HAP-1 (cell line): ENCODE measurements at places on chromosomes 12 and 14.

GRCh38 chr12:57803319-57803893 is 15.1 kb downstream of the AVIL start:
- DNase-seq, result peak; percentile 66

- DNase-seq, result peak; percentile 32
Observed at GRCh38 chr12:120118321-120119061, 1.9 kb upstream of the RAB35 start.

DNA sequence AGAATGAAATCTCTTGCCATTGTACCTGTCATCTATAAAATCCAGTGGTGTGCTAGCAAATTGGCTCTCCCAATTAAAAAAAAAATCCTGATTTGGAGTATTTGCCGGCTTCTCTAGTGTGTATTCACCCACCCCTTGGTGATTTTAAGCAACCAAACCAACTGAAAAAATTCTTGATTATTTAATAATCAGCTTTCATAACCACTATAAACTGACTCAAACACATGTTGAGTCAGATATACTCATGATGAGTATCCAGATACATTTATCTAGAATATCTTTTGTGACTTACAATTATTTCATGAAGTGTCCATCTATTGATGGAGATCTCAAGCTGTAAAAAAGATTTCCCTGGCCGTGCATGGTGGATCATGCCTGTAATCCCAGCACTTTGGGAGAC is 205.4 kb downstream of the RASSF9 start:
- DNase-seq, result no peak

DNA sequence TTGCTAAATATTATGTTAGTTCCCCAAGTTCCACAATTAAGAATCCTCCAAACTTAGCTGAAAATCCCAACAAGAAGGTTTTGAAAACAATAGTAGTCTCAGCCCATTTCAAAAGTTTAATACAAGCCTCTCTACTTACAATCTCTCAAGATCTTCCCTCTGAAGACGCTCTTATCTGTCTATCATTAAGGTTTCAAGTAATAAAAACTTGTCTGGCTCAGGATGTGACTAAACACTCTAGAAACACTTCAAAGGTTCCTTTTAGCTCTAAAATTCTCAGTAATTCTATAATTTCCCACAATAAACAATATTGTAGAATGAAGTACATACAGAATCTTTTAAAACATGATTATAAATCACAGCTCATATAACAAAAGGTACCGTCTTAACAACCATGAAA is 16.3 kb downstream of the YAF2 start:
- DNase-seq, result no peak

GRCh38 chr14:73189651-73190050 is 47.7 kb upstream of the PAPLN start:
- DNase-seq, result no peak

DNA sequence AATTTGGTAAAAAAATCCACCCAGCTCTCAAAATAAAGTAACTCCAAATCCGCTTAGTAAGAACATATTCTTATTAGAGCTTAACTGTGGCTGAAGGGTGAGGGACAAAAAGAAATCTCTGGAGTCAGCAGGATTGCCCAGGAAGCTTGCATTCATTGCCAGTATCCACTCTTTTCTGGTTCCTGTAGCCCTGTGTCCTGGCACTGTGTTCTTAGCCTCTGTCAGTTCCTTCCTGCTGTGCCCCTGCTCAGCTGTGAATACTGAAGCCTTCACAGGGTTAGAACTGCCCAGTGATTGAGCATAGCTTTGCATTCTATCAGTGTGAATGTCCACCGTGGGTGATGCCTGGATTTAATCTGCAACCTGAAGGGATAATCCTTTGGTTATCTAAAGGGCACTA is 266.9 kb upstream of the PELI2 start:
- no peak for DNase-seq

GRCh38 chr12:94190623-94191022 is 42.2 kb downstream of the PLXNC1 start:
- DNase-seq, result no peak

DNA sequence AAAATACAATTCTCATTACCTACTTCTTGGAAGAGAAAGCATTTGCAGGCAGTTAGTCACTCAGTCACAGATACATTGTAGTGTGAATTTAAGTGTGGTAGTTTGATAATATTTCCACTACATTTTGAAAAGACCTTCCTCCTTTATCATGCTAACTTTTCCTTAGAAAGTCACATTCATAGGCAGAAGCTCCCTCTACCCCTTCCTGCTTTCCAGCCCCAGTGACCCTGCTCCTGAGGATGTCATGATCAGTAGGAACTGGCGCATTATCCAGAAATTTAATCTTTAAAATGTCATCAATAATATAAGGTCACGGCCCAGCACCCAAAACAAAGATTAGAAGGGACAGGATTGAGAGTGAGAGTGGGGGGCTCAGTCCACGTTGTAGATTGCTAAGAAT is 707.4 kb upstream of the STXBP6 start:
- no peak for DNase-seq

GRCh38 chr12:132345126-132345525 is 15.7 kb upstream of the GALNT9 start:
- DNase-seq, result no peak

- no peak for DNase-seq
Observed at GRCh38 chr12:113658006-113658655, 186.5 kb upstream of the LHX5 start.

DNA sequence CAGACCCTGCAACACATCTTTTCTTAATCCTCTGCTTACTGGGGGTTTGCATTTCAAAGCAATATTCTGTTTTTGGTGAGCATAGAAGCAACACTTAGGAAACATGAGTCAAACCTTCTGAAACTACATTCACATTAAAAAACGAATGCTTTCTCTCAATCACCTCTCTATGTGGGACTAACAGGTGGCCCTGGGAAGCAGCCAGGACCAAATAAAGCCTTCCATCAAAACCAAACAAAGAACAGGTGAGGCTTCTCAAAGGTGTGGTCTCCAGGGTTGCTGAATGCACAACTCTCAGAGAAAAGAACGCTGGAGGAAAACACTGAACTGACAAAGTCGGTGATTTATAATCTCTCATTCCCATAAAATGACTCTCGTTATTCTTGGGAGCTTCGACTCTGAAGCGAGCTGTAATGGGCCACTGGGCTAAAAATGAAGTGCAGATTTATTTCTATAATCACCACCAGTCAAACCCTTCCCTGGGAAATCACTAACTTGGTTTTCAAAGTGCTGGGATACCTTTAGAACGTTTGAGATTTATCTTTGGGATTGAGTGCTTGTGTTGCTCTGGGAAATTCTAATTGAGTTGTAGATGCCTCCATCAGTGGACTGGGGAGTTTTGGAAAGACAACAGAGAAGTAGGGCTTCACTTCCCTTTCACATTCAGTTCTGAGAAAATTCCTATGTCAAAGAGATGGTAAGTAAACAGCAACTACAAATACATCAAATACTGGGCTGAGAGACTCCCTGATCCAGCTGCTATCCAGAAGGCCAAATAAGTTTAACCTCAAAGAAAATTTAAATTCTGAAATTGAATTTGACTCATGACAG is 262.0 kb upstream of the TMPO start:
- no peak for DNase-seq

DNA sequence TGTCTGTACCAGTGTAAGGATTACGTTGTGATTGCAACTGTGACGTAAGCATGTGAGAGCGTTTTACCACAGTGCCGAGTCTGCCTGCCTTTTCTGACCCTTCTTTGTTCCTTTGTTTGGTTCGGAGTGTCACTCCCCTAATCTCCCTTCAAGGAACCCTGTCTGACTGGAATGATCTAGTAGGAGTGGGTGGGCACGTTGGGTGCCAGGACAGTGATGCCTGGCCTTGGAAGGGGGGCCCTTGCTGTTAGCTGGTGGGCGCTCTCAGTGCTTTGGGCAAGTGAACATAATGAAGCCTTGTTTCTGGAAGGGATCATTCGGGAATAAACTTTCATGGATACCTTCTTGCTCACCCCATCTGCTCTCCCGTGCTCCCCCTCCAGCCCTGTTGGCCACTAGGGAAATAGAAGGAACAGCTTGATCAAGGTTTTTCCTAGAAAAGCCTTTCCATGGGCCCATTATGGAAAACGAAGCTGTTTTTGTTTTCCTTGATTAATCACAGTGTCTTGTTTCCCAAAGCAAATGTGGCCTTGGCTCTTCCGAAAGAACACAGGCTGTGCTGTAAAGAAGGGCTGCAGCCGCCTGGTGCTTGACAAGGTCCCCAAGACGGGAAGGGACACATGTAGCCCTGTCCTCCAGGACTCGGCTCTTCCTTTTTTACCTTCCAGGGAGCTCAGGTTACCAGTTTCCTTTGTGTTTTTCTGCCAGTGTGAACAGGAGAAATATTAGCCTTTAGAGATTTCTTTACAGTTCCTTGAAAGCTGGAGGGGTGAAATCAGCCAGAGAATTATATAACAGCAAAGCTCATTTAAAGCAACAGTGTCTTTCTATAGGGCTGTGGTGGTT is 215.5 kb downstream of the CRADD start:
- peak; percentile 18 for DNase-seq

- peak; percentile 95 for DNase-seq
Observed at GRCh38 chr14:105398044-105398725, at the start of gene TEX22. Gene TEX22 (plus strand): TSS chr14:105398538. CDS start chr14:105399341, 803 bp downstream.

GRCh38 chr14:50937325-50937724 is 7.0 kb downstream of the PYGL start:
- DNase-seq, result no peak

DNA sequence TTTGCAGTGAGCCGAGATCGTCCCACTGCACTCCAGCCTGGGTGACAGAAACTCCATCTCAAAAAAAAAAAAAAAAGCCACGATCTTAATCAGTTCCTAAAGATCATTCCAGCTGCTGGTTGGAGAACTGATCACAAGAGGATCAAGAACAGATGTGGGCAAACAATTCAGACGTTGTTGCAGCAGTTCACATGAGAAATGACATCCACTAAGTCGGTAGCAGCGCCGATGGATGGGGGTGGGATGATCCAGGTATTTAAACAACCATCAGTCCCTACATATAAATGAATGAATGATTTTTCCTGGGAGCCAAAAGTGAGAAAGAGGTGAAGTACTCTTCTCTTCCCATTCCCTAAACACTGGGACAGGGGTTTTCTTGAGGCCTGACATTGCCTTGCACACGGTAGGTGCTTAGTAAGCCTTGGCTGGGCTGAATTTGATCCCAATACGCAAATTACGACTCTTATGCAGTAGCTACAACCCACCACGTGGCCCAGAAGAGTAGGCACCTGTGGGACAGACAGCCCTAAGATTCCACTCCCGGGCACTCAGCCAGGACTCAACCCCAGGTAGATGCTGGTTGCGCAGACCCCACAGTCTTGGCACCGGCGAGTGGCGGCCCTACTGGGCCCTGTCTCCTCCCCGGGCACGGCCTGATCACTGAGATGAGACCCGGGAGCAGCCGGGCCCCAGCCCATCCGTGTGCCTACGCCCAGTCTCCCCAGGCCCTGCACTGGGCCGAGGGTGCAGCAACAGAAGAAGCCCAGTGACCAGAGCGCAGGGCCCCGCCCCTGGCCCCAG is 565 bp downstream of the SPRYD3 start:
- no peak for DNase-seq

- no peak for DNase-seq
Observed at GRCh38 chr12:47591361-47591791, 114.5 kb downstream of the RPAP3 start.

- peak; percentile 30 for DNase-seq
Observed at GRCh38 chr12:88562846-88563582, 17.3 kb downstream of the KITLG start.

- no peak for DNase-seq
Observed at GRCh38 chr12:82645414-82645813, 41.3 kb upstream of the TMTC2 start.

GRCh38 chr14:94598816-94599655 is 13.2 kb upstream of the SERPINA3 start:
- DNase-seq, result peak; percentile 12

- DNase-seq, result no peak
Observed at GRCh38 chr12:32558903-32559302, 120.2 kb upstream of the DNM1L start.

GRCh38 chr12:92971859-92972524 is 42.9 kb upstream of the EEA1 start:
- no peak for DNase-seq

- no peak for DNase-seq
Observed at GRCh38 chr12:109704371-109705098, 9.1 kb upstream of the FAM222A start.

DNA sequence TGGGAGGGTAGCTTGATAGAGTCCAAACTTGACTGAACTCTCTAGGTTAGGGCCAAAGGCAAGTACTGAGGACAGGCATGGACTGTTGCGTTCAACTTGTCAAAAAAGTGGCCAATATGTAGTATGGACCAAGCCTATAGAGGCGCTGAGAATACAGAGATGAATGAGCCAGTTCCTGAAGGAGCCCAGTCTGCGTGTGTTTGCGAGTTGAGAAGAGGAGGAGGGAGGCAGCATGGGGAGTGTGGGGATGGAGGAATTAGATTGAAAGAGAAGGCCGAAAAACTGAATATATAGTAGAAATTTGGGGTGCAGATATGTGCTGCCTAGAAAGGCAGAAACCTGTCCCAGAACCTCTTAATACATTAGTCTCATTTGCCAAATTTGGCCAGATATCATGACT is 412.4 kb downstream of the PCNX1 start:
- peak; percentile 2 for DNase-seq

- DNase-seq, result no peak
Observed at GRCh38 chr14:66482873-66483272, 3.3 kb upstream of the CCDC196 start.

DNA sequence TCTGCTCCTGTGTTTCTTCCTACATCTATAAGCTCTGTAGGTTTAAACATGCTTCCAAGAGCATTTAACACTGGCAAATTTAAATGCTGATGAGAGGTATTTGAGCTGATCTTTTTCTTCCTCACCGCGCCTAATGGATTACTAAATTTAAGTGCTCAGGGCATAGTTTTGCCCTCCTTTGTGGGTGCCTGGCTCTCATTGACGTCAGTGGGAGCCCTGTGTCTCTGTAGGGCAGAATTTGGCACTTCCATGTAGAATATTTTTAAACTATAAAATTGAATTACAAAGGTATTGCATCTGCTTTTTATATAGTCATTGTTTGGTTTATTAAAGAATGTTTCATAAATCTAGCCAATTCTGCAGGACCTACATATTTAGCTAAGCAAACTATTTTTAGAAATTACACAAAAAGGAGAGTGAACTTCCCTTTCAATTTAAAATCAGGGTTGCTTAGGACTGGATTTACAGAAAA is 444.8 kb downstream of the AEBP2 start:
- no peak for DNase-seq

- no peak for DNase-seq
Observed at GRCh38 chr14:64912261-64912660, 2.0 kb upstream of the CHURC1 start.

- DNase-seq, result peak; percentile 57
Observed at GRCh38 chr12:84706374-84706773, 206.2 kb downstream of the SLC6A15 start.

DNA sequence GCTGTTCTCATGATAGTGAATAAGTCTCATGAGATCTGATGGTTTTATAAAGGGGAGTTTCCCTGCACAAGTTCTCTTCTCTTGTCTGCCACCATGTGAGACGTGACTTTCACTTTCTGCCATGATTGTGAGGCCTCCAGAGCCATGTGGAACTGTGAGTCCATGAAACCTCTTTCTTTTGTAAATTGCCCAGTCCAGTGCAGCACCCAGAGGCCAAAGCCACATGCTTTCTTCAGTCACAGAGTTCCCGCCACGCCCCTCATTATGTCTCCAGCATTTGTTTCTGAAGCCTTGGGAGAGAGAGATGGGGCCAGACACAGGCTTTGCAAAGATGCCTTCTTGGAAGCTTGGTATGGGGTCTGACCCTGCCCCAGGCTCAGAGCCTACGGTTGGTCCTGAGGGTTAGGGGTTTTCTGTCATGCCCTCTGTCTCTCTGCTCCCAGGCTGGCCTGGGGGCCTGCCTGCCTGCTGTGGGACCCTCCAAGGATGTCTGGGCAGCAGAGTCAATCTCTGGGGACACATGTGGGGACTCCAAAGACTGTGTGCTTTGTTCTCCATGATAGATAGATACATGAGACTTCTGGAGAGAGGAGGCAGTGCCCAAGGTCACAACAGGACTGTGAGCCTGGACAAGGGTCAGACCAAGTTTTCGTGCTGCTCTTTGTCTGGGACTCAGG is 114.1 kb upstream of the PRMT8 start:
- DNase-seq, result no peak
